Psoas muscle (tissue), 8 donors: ENCODE measurements at places on chromosomes 4 and X.

- H3K4me1 ChIP-seq, result no peaks in the 10 kb centered on the region
- DNase-seq, result no peak
- no peak overlapping the region for H3K27ac ChIP-seq
- no peaks in the 10 kb centered on the region for H3K27me3 ChIP-seq
- H3K4me3 ChIP-seq, result no peak overlapping the region
Measured at GRCh38 chrX:32480019-32480418, 731.3 kb downstream of the DMD start.

GRCh38 chr4:10529291-10530136, 72.3 kb upstream of the ZNF518B start:
- DNase-seq, result no peak
- no peak overlapping the region for H3K27ac ChIP-seq
- H3K27me3 ChIP-seq, result no peaks in the 10 kb centered on the region
- H3K4me1 ChIP-seq, result no peaks in the 10 kb centered on the region

GRCh38 chrX:16783452-16783851, 2.8 kb upstream of the TXLNG start:
- H3K4me1 ChIP-seq, result no peaks in the 10 kb centered on the region
- H3K27ac ChIP-seq, result no peak overlapping the region
- no peak overlapping the region for H3K4me3 ChIP-seq
- DNase-seq, result no peak
- peaks cover 8% of the 10 kb centered on the region for H3K27me3 ChIP-seq
- no peaks in the 10 kb centered on the region for H3K36me3 ChIP-seq

GRCh38 chr4:63349674-63350025, 1059.6 kb downstream of the TECRL start:
- no peak overlapping the region for H3K27ac ChIP-seq
- H3K4me3 ChIP-seq, result no peak overlapping the region
- no peaks in the 10 kb centered on the region for H3K27me3 ChIP-seq
- DNase-seq, result no peak
- no peaks in the 10 kb centered on the region for H3K36me3 ChIP-seq

DNA sequence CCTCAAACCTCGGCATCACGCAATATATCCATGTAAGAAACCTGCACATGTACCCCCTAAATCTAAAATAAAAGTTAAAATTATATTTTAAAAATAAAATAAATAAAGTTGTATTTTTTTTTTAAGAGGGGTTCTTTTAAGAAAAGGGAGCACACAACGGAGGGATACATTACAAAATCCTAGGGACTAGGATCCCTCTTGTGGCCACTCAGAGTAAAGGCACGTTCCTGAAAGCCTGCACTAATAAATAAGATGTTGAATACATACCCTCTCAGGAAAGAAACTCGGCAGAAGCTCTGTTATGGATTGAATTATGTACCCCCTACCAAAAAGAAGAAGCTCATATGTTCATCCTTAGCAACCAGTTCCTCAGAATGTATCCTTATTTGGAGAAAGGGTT, 50.9 kb upstream of the PRDX4 start:
- H3K27ac ChIP-seq, result no peak overlapping the region
- H3K4me1 ChIP-seq, result no peaks in the 10 kb centered on the region
- H3K36me3 ChIP-seq, result no peaks in the 10 kb centered on the region
- DNase-seq, result no peak
- no peak overlapping the region for H3K4me3 ChIP-seq

DNA sequence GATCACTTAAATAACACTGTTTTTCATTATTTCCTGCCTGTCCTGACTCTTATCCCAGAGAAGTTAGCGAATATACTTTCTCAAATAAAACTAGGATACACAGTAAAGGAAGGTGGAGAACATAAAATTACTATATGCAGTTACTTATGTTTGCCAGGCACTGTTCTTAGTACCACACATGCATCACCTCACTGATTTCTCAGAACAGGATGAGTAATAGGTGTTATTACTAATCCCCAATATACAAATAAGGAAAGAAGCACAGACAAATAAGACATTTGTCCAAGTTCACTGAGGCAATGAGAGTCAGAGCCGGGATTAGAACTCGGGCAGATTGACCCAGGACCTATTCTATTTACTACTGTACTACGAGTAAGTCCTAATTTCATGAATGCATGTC, 91.7 kb downstream of the CORIN start:
- no peak overlapping the region for H3K27ac ChIP-seq
- no peaks in the 10 kb centered on the region for H3K4me1 ChIP-seq
- no peak for DNase-seq
- H3K4me3 ChIP-seq, result no peak overlapping the region
- H3K27me3 ChIP-seq, result no peaks in the 10 kb centered on the region
- H3K36me3 ChIP-seq, result no peaks in the 10 kb centered on the region

- H3K36me3 ChIP-seq, result peaks cover 76% of the 10 kb centered on the region
- H3K4me1 ChIP-seq, result peaks cover 20% of the 10 kb centered on the region
- no peaks in the 10 kb centered on the region for H3K27me3 ChIP-seq
Measured at GRCh38 chr4:38695809-38696208, 31.8 kb downstream of the KLF3 start.

DNA sequence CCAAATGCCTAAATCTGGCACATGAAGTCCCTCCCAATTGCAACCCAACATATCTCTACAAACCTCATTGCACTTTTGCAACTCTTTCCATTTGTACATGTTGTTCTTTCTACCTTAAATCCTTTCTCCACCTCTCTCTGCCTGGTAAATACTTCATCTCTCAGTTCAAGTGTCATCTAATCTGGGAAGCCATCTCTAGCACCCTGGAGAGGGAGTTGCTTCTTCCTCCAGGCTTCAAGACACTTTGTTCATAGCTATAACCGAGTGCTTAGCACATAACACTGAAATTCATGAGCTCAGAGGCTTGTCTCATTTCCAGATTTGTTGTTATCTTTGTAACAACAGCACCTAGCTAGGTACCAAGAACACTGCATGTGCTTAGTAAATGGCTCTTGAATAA, 114.8 kb upstream of the NAP1L5 start:
- H3K4me3 ChIP-seq, result no peak overlapping the region
- H3K27ac ChIP-seq, result peak overlapping the region; percentile 50
- H3K27me3 ChIP-seq, result no peaks in the 10 kb centered on the region
- peaks cover 55% of the 10 kb centered on the region for H3K4me1 ChIP-seq
- no peaks in the 10 kb centered on the region for H3K36me3 ChIP-seq
- DNase-seq, result no peak

DNA sequence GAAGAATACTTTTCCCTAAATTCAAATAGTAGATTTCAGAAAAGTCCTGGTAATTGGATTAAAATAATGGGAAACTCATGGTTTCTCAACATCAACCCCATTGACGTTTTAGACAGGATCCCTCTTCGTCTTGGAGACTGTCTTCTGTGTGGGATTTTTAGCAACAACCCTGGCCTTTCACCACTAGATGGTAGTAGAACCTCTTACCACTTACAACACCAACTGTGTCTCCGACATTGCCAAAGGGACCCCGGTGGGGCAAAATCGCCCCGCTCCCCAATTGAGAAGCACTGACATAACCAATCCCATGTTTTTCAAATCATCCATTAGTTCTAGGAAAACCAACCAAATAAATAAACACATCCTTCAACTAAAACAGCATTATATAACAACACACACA, 16.9 kb upstream of the ANOS1 start:
- DNase-seq, result no peak
- H3K27me3 ChIP-seq, result no peaks in the 10 kb centered on the region
- no peak overlapping the region for H3K4me3 ChIP-seq
- no peak overlapping the region for H3K27ac ChIP-seq

DNA sequence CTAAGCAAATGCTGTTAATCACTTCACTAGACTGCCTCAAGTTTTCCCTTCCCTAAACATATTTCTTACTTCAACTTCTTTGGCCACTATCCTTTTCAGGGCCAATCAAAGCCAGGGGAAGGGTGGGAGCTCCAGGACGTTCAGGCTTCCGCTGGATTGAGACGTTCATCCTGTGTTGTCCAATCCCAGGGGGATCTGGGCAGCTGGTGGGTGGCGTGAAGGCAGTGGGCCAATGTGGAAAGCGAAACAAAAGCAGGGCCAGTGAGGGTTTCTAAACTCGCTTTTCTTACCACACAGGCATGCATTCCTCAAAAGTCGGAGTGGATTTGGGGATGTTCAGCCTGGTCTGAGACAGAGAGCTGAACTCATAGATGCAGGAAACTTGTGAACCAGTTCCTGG, 7.6 kb downstream of the CXCL13 start:
- no peak overlapping the region for H3K27ac ChIP-seq
- H3K4me1 ChIP-seq, result no peaks in the 10 kb centered on the region
- H3K4me3 ChIP-seq, result no peak overlapping the region
- no peak for DNase-seq
- H3K36me3 ChIP-seq, result no peaks in the 10 kb centered on the region

GRCh38 chrX:51891821-51892551, 1.4 kb upstream of the MAGED1 start:
- no peak overlapping the region for H3K27ac ChIP-seq
- H3K4me3 ChIP-seq, result no peak overlapping the region
- peak; percentile 67 for DNase-seq
- H3K36me3 ChIP-seq, result peaks cover 1% of the 10 kb centered on the region
- H3K4me1 ChIP-seq, result no peaks in the 10 kb centered on the region

DNA sequence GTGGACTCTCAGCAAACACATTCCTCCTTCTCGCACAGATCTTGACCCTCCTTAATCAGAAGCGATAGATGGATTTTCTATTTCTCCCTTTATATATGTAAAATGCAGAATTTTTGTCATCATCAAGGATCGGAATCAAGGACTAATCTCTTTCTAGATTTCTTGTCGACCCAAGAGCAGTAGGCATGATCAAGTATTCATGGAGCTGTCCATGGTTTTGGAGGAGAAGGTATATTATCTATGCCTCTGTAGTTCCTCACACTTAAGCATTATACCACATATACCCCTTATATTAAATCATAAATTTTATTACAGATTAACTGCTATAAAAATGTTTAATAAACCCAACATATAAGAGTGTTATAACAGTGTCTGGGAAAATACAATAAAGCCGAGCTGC, 886.8 kb downstream of the NLGN4X start:
- H3K4me3 ChIP-seq, result no peak overlapping the region
- H3K4me1 ChIP-seq, result no peaks in the 10 kb centered on the region
- no peaks in the 10 kb centered on the region for H3K36me3 ChIP-seq
- H3K27me3 ChIP-seq, result no peaks in the 10 kb centered on the region
- DNase-seq, result no peak

GRCh38 chr4:121790976-121791375, 10.1 kb upstream of the EXOSC9 start:
- no peak overlapping the region for H3K27ac ChIP-seq
- no peaks in the 10 kb centered on the region for H3K36me3 ChIP-seq
- no peak overlapping the region for H3K4me3 ChIP-seq
- no peaks in the 10 kb centered on the region for H3K4me1 ChIP-seq
- no peak for DNase-seq
- H3K27me3 ChIP-seq, result peaks cover 5% of the 10 kb centered on the region

DNA sequence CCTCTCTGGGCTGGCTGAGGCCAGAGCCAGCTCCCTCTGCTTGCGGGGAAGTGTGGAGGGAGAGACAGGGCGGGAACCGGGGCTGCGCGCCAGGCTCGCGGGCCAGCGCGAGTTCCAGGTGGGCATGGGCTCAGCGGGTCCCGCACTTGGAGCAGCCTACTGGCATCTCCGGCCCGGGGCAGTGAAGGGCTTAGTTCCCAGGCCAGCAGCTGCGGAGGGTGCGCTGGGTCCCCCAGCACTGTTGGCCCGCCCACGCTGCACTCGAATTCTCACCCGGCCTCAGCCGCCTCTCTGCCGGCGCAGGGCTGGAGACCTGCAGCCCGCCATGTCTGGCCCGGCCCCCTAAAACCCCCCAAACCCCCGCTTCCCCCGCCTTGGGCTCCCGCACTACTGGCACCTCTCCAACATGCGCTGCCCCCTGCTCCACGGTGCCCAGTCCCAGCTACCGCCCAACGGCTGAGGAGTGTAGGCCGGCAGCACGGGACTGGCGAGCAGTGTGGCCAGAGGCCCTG, 33.8 kb upstream of the FAT4 start:
- no peaks in the 10 kb centered on the region for H3K4me1 ChIP-seq
- no peak for DNase-seq
- no peak overlapping the region for H3K4me3 ChIP-seq
- no peak overlapping the region for H3K27ac ChIP-seq

- H3K27ac ChIP-seq, result no peak overlapping the region
- H3K4me3 ChIP-seq, result no peak overlapping the region
- H3K27me3 ChIP-seq, result no peaks in the 10 kb centered on the region
- H3K4me1 ChIP-seq, result no peaks in the 10 kb centered on the region
Measured at GRCh38 chr4:151144329-151145072, 45.1 kb downstream of the RPS3A start.

DNA sequence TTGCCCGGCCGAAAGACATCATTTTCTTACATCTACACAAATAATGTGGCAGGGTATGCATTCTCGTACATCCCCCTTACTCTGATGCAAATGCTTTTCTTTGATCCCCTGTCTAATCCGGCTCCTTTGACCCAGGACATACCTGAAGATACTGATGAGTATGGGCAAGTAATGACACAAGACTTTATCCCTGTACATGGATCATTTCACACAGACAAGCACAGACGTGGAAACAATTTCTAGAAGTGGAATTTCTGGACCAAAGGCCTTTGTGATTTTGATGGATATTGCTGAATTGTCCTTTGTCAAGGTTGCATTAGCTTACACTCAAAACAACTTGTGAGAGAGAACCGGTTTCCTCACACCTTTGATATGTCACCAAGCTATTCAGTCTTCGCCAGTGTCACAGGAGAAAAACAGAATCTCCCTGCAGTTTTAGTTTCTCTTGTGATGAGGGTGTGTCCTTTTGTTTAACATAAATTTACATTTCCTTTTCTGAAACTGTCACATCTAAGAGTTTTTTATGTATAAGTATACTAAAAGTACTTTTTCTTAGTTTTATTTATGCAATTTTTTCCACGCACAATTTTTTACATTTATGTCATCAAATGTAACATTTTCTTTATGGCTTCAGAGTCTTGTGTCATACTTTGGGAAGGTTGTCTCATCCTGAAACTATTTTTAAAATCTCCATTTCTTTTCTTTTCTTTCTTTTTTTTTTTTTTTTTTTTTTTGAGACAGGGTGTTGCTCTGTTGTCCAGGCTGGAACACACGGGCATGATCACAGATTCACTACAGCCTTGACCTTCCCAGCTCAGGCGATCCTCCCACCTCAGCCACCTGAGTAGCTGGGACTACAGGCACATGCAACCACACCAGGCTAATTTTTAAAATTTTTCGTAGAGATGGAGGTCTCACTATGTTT, 25.2 kb downstream of the RWDD4 start:
- H3K36me3 ChIP-seq, result no peaks in the 10 kb centered on the region
- H3K4me3 ChIP-seq, result no peak overlapping the region
- H3K4me1 ChIP-seq, result no peaks in the 10 kb centered on the region
- no peaks in the 10 kb centered on the region for H3K27me3 ChIP-seq
- DNase-seq, result no peak
- no peak overlapping the region for H3K27ac ChIP-seq

DNA sequence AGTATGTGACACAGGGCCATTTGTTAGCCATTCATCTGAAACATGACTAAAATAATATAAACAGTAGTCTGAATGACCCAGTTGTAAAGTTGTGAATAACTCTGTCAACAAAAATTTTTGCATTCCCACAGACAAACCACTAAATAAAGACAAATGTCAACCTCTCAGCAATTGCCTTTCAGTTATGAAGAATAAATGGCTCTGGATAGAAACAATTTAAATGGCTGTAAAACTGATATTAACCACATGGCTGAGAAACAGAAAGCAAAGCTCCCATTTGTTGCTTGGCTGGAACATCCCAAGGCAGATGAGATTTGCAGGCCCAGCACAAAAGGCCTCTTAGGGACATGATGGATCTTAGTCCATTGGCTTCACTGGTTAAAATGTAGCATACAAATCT, 296.3 kb downstream of the GALNTL6 start:
- no peak for DNase-seq
- H3K4me1 ChIP-seq, result no peaks in the 10 kb centered on the region
- H3K4me3 ChIP-seq, result no peak overlapping the region
- H3K36me3 ChIP-seq, result no peaks in the 10 kb centered on the region
- no peaks in the 10 kb centered on the region for H3K27me3 ChIP-seq
